Esophagus squamous epithelium (tissue), 5 donors: ENCODE measurements at places on chromosomes 13 and 19.

DNA sequence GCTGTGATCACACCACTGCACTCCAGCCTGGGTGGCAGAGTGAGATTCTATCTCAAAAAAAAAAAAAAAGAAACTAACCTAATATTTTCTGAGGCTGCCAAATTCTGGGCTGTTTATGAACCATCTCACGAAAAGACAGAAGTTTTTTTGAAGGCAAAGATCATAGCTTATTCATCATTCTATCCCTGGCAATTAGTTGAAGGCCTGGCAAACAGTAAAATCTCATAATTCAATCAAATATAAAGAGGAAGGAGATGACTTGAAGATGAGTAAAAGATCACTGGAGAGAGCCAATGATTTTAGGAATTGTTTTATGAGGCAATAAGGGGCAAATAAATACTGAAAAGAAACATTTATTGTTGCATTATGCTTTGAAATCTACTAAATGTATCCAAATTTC is 216.5 kb downstream of the DCLK1 start:
- no peak for DNase-seq

DNA sequence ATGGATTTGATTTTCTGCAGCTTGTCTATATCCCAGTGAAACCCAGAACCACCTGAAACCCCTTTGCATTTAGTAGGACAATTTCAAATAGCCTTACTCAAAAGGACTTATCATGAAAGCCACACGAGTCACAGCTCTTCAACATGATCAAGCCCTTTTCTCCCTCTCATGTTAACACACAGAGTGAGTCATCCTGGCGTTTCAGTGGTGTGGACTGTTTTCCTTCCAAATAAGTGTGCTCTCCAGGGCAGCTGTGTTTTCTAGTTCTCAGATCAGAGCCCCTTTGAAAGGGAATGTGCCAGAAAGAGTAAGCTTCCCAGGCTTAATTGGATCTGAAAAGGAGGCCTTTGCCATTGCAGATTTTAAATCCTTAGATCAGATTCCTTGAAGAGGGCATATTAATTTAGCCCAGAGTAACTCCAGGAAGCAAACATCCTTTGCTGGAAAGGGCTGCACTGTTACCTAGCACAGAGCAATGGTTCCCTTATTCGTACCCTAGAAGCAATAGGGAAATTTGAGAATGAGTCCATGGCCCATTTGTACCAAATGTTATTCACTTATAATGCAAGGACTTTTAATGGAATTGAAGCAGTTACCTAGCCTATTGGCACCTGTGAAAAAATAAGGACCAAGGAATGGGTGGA is 51.3 kb downstream of the ERICH6B start:
- no peak for DNase-seq

DNA sequence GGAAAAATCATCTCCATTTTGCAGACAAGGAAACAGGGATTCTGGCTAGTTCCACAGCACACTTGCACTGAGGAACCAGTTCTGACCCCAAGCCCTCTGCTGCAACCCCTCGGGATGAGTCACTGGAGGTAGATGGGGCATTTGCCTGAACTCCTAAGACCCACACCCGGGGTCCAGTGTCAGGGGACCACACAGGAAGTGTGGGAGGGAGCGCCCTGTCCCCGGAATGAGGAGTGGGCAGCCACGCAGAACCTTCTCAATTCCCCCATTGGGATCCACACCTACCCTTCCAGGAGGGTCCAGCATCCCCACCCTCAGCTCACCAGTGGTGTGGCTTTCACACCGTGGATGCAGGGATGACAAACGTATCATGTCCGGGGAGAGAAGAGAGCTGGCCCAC is 62.7 kb downstream of the TSHZ3 start:
- DNase-seq: no peak

DNA sequence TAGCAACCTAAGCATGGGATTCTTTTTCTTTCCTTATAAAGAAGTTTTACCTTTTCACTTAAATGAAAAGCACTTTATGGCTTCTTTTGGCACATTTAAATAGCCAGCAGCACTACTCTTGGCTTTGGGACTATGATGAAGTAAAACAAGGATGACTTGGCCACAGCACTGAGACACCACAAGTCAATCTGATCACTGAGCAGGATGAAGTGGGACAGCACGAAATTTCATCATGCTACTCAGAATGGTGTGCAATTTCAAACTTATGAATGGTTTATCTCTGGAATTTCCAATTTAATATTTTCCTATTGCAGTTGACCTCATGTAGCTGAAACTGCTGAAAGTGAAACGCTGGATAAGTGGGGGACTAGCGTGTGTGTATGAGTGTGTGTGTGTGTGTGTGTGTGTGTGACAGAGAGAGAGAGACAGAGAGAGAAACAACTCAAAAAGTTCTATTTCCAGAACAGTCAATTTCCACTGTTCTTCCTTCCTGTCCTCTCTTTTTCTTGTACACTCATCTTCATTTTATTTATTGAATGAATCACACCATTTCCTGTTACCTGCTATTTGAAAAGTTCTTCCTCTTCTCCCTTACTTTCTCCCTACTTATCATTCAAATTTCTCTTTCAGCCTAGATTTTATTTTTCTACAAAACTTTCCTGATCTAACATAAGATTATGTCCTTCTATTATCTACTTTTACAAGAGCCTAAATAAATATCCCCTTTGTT is 414.2 kb upstream of the MIR17HG start:
- DNase-seq: no peak

- DNase-seq: no peak
Observed at GRCh38 chr19:42606660-42607351, 12.1 kb upstream of the CEACAM8 start.

DNA sequence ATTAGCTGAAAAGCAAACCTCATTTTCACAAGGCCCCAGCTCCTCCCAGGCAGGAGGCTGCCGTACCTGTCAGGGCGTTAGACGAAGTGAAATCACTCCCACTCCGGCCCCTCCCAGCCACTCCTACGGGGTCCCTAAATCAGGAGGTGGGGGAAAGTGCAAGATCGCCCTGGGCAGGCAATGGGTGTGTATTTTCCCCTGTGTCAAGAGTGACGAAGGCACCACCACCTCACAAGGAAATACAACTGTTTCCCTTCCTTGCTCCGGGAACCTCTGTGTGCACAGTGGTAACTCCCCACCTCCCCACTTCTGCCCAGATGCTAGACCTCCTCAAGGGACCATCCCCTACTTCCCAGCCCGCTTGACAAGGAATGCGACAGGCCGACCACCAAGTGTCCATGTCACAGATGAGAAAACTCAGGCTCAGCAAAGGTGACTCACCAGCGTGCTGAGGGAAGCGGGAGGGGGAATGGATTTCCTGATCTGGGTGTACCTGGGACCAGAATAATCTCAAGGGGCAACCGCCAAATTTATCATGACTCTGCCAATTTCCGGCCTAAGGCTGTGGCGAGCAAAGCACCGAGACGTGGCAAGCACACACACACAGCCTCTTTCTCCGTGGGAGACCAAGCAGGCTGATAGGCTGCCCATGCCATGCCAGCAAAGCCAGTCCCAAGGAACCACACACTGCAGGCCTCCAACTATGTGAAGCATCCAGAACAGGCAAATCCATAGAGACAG is 7.3 kb downstream of the PPP6R1 start:
- DNase-seq: no peak

DNA sequence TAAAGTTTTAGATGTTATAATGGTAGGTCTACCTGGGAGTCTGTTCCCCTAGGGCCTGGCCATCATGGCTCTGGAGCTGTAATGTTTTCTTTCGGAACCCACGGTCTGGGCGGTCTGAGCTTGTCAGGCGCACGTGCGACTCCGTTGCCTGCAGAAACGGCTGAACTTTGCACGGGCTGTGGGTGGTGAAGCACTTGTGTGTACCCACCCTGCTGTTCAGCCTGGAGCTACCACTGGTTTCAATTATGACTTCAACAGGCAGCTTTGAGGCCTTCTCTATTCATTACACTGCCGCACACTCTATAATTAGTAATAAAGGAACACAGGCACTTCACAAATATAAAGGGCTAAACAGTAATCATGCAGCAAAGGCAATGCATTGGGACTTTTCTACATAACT is 6.0 kb downstream of the PCDH8 start:
- DNase-seq: no peak

DNA sequence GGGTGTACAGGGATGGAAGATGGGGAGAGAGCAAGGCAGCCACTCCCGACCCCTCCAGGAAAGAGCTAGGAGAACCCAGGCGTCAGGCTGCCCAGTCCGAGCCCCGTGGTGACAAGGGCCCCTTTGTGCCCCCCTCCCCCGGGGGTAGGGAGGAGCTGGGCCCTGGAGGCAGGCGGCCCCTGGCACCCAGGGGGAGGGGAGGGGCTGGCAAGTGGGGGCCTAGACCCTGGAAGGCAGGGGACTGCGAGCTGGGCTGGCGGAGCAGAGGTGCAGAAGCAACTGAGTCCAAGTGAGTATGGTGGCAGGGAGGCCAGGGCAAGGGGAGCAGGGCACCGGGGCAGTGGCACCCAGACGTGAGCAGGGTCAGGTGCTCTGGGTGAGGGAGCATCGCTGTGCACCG is at the start of gene MAG:
MAG (plus strand) TSS at position 246 of the 400 bp plus-strand sequence. CDS start 3,248 bp downstream, outside the sequence.
- no peak for DNase-seq

DNA sequence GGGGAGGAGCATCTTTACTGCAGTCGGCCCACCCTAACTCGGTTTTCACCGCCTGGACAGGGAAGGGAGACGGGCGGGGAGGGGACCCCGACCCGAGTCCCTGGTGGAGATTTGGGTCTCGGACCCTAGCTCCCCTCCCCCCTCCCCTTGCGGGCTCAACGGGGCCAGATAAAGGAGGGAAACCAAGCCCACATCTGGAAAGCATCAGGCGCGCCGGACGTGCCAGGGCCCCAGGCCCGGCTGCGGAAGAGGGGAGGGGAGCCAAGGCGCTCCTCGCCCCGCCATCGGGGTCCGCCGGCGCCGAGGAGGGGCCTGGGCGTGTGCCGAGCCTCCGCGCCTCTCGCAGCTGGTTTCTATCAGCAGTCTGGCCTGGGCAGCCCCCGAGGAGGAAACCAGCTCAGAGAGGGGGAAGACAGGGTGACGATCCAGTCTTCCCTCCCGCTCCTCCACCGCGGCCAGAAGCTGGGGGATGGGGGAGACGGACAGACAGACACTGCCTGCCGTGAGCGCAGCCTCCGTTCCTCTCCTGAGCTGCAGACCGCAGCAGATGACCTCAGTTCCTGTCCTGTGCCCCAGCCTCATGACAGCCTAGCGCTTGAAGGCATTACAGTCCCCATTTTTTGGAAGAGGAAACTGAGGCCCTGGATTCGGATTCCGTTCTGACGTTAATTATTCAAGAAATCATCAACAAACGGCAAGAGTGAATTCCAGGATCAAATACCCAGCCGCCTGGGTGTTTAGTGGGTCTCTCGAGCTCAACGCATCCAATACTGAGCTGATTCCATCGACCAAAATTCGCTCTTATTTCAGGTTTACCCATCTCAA is 3.6 kb upstream of the GNG8 start:
- no peak for DNase-seq
